ENCODE measurements at places on chromosomes 13 and 19.

DNA sequence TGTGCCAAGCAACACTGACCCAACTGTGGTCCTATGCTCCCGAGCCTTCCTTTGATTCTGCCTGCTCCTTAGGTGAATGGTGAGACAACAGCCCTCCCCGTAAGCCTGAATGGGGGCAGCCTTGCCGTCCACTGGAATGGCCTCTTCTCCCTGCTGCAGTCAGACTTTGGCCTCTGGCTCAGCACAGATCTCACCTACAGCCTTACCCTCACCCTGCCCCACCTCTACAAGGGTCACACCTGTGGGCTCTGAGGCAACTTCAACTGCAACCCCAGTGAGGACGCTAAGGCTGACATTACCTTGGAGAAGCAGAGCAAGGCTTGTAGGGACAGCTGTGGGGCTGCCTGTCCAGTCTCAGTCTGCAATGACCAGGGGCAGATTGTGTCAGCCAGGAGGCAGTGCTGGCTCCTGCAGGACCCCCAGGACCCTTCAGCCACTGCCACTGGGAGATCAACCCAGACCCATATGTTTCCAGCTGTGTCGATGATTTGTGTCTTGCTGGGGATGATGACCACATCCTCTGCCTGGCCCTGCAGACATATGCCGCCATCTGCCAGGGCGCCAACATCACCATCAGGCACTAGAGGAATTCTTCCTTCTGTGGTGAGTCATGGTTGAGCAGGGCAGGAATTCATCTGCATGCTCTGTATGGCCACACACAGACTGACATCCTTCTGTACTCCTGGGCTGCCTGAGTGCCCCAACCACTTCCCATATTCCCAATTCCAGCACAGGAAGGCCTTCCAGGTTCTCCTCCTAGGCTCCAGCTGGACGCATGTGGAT is 27.3 kb upstream of the FXYD3 start:
- DNase-seq: no peak

DNA sequence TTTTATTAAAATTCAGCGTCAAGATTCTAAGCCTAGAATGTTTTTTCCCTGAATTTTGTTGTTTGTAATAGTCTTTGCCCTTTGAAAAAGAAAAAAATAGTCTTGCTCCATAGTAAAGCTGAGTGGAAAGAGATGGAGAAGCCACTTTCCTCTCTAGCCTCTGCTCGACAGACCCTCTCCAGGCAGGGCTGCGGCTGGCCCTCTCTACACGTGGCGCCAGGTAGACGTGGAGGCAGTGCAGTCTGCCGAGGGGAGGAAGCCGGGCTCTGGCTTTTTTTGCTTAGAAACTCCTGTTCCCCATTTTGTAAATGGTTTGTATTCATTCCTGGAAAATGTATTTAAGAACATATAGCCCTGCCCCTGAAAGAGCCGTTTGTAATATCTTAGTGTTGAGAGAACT is 35.3 kb downstream of the MPHOSPH8 start:
- DNase-seq: no peak

DNA sequence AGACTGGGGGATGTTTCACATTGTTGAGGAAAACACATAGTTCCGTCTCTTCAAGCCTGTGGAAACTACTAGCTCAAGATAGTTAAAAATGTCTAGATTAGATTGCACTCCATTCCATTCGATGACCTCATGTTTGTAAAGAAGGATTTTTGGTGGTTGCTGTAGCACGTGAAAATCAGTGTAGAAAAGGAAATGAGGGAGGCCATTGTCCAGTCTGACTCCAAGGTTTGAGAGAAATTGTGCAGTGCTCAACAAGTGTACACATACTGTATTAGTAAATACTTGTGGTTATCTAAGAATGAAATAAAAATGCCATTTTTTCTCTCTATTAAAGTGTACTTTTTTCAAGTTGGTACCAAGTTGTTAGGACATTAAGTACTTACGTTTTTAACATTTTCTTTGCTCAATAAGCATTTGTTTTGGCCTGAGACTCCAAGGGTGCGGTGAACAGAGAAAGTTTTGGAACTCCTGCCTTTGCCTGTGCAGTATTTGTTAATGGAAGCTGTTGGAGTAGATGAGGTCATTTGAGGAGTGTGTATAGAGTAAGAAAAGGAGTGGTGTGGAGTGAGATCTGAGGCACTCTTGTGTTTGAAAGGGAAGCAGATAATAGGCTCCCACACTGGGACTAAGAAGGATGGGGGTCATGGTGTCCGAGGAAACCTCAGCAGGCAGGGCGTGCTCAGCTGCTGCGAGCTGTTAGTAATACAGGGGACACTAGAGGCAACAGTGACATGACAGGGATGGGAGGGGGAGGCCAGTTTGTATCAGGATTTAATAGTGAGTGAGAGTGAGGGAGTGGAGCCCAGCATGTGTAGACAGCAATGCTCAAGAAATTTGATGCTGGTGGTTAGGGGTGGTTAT is 4.4 kb downstream of the WASF3 start:
- DNase-seq: no peak

- DNase-seq: no peak
Observed at GRCh38 chr13:20566468-20566897, 474 bp upstream of the IFT88 start.

DNA sequence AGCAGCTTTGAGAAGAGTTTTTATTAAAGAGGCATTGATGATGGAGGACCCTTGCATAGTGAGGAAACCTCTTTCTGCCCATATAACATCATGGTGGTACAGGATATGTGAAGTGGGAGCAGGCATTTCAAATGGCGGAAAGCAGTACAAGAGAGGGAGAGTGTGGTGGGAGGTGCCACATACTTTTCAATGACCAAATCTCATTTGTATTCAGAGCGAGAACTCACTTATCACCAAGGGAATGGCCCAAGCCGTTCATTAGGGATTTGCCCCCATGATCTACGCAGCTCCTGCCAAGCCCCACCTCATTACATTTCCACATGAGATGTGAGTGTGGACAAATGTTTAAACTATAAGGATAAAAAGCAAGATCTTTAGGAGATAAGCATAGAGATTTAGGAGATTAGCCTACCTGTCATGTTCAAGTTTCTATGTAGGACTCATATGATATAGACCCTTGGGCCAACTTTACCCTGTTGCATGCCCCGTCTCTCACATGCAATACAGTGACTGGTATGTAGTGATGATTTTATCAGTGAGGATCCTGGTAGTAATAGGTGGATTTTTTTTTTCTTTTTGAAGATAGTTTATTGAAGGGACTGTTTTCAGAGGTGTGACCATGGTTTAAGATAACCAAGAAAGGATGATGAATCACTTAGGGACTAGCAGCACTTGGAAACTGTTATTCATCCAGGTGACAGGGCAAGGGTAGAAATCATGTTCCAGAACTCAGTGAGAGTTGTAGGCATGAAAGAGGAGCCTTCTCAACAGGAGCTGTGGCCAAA is 38.3 kb downstream of the DNAJC15 start:
- no peak for DNase-seq

- no peak for DNase-seq
Observed at GRCh38 chr13:102677122-102677521, 17.7 kb downstream of the METTL21C start.

GRCh38 chr13:35599384-35599783 is 122.9 kb upstream of the MAB21L1 start:
- DNase-seq: no peak

- DNase-seq: no peak
Observed at GRCh38 chr19:10699650-10700335, 1.4 kb upstream of the QTRT1 start.

DNA sequence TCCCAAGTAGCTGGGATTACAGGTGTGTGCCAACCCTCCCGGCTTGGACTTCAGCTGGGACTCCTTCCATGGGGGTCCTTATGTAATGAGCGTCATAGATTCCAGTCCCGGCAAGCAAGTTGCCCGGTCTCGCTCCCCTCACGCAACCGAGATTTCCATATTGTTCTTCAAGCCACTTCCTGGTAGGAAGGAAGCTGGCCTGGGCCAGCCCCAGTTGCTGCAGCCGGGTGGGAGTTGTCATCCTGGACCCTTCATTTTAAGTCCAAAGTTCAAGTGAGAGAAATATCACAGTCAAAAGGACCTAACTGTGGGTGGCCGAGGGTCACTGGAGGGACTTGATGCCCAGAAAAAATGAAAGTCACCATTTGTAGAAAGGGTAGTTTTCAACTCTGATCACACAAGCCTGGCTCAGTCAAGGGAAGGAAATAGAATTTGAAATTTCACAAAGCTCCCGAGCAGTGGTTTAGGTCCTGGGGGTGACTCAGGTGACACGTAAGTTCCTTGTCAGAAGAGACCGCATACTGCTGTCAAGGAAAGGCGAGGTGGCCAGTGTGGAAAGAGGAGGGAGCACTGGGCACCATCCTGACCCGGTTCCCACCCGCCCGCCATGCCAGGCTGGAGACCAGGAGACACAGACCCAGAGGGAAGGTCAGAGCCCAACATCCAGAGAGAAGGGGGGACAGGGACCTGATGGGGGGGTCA is 5.3 kb downstream of the FGF21 start:
- no peak for DNase-seq

GRCh38 chr19:6590827-6591319 is at the start of gene CD70:
Gene CD70, minus strand, starts transcription at chr19:6591150. Its CDS starts 148 bp downstream, at chr19:6591002.
- peak; percentile 36 for DNase-seq

- DNase-seq: no peak
Observed at GRCh38 chr19:56321989-56322440, 7.4 kb upstream of the ZSCAN5A start.

DNA sequence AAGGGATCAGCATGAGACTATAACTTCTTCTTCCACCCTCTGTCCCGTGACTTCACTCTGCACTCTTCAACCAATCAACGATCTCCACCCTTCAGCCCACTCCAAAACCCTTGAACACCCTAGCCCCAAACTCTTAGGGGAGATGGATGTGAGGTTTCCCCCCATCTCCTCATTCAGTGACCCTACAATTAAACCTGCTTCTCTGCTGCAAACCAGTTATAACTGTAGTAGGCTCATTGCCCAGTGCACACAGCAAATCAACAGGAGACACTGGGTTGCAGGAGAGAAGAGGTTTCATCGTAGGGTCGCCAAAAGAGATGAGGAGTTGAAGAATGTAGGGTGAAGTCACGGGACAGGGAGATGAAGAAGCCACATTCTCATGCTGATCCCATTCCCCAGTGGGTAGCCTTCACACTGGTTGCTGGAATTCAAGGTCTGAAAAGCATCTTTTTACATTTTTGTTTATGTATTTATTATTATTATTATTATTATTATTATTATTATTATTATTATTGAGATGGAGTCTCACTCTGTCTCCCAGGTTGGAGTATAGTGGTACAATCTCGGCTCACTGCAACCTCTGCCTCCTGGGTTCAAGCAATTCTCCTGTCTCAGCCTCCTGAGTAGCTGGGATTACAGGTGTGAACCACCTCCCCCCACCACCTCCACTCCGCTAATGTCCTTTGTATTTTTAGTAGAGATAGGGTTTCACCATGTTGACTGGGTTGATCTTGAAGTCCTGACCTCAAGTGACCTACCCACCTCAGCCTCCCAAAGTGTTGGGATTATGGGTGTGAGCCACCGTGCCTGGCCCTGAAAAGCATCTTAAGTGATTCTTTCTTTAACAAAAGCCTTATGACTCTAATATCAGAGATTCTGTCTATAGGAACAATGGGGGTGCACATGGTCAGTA is 5.8 kb upstream of the CYP2S1 start:
- no peak for DNase-seq

DNA sequence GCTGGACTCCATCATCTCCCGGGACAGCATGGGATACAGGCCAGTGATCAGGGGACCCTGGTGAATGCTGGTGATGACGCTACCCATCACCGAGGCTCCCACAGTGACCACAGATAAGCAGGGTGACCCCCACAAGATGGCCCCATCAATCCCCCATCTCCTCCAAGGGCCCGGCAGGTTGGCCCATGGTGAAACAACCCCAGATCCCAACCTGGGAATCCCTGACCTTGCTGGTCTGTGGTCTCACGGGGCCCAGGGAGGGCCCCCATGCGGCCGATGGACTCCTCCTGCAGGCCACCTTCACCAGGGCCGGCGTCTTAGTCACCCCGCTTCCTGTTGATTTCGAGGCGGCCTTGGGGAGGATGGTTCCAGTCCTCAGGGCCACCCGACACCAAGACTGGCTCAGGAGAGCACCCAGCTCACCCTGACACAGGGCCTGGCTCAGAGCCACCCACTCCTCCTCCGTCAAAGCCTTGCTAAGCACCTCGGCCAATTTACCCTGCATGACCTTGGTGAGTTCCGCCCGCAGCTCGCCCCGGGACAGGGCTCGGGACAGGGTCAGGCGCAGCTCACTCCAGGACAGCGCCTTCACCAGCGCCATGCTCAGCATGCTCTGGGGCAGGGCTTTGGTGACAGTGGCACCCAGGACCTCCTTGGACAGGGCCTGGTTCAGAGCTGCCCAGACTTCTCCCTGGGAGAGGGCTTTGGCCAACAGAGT is 10.0 kb downstream of the IQCN start:
- no peak for DNase-seq

DNA sequence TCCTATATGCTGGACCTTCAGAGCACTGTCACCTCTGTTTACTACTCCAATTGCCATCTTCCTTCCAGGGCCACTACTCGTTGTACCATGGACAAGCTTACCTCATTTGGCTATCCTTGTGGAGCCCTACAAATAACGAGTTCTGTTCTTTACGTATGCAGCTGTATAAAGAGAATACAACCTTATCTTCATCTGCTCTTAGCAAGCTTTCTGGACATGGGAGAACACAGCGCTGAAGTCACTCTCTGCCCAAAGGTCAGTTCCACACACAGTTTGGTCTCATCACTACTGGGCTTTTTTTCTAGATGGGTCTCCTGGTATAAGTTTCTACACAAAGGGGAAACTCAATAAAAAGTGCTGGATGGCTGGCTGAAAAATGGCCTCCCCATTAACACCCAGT is 88.9 kb downstream of the CDADC1 start:
- no peak for DNase-seq

- no peak for DNase-seq
Observed at GRCh38 chr19:2661615-2662014, 40.9 kb downstream of the GNG7 start.

GRCh38 chr13:21426238-21426637 is 32.9 kb downstream of the ZDHHC20 start:
- no peak for DNase-seq

- no peak for DNase-seq
Observed at GRCh38 chr13:67119481-67119894, 110.6 kb downstream of the PCDH9 start.

GRCh38 chr13:106819413-106820180 is 251.7 kb upstream of the ARGLU1 start:
- no peak for DNase-seq

DNA sequence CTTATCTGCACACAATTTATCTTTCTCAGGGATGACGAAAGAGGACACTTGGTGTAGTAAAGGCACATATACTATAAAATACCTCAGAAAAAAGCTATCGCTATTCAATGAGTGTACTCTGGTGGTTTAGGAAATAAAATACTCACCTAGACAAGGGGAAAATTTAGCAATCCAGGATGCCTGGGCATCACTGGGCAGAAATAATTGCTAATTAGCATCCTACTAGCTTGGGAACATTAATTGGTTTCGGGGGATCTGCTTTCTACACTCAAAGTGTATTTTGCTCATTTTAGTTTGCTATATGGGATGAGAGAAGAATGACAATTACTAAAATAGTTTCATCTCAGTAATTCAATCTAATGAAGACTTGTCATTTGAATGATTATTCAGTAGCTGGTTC is 60.3 kb downstream of the OLFM4 start:
- no peak for DNase-seq

Data from activated gamma-delta T cell (primary cell).